ENCODE measurements at places on chromosomes 1 and 21. TPM values are rescaled to one million over a fixed set of nuclear protein-coding genes. Genes with fewer than 3 reads are reported as not detected.

Gene SPATA45
- total RNA-seq: not detected

Gene SNIP1
- total RNA-seq: 25.6 TPM

Gene LIN28A
- total RNA-seq: 0.05 TPM

Gene HIVEP3
- total RNA-seq: 7.6 TPM

Gene RASSF5
- total RNA-seq: 1.1 TPM

Gene SPATA17
- 0.58 TPM for total RNA-seq

GRCh38 chr1:220219865-220220698 is 52.2 kb downstream of the RAB3GAP2 start:
- no peak for DNase-seq

- DNase-seq: no peak
These were observed 19.5 kb upstream of the ARHGEF10L start for GRCh38 chr1:17520041-17520440.

- DNase-seq: no peak
These were observed 321.2 kb downstream of the HLX start for GRCh38 chr1:221200464-221200863.
